Activated effector memory CD4-positive, alpha-beta T cell treated with Interleukin-2 at 50 U/mL for 16 hours (primary cell): ENCODE measurements at places on chromosomes 16 and 17.

DNA sequence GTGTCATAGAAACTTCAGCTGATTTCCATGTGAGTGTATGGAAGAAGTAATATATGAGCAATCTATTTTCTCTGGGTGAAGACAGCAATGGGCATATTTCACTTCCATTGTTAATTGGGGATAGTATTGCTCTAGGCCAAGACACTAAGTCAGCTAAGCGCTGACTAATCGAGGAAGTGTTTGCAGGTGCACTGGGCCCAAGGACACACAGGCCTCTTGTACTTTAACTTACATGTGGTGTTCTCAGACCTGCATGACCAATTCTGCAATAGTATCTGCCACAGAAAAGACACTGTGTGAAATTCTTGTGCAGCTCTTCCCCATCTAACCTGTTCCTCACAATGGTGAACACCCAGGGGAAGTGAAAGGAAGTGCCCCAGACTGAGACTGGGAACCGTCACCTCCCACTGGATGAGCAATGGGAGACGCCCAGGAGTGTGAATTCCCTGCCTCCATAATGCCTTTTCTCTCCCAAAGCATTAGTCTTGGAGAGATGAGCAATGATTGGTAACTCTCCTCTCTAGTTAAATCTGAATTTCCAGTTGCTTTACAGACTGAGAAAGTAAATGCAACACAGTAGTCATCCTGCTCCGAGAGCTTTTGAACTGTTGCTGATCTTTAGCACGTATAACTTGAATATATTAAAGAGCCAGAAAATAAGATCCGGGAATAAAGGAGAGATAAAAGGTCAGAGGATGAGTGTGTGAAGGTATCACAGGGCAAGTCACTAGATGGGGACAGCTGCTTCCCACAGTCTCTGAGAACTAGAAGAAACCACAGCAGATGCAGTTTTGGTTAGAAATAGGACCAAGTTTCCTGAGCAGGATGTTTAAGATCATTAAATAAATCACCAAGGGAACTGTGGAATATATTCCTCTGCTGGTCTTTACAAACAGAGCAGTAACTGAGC is 82.6 kb downstream of the CDK5R1 start:
- no peak for DNase-seq

GRCh38 chr16:25219070-25219737 is 2.5 kb downstream of the AQP8 start:
- no peak for DNase-seq

DNA sequence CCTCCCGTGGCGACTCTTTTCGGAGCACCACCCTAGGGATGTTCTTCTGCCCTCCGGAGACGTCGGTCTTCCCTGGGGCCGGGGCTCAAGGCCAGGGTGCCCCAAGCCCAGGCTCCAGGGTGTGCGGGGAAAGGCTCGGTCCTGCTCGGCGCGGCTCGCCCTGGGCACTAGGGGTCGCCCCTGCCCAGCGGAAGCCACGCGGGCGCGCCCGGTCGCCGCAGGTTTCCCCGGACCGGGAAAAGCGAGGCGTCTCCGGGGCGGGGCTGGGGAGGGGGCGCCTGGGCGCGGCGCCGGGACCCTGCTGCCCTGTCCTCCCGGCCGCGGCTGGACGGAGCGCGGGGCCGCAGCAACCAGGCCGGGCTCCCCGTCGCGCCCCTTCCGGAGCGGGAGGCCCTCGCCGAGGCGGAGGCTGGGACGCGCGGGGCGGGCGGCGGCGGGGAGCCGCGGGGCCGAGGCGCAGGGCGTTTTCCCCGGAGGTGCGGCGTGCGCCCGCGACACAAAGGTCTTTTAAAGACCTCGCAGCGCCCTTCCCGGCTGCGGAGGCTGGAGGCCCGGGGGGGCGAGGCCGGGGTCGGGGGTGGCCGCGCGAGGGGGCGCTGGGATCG is 76.4 kb downstream of the MRC2 start:
- DNase-seq: peak; percentile 60

DNA sequence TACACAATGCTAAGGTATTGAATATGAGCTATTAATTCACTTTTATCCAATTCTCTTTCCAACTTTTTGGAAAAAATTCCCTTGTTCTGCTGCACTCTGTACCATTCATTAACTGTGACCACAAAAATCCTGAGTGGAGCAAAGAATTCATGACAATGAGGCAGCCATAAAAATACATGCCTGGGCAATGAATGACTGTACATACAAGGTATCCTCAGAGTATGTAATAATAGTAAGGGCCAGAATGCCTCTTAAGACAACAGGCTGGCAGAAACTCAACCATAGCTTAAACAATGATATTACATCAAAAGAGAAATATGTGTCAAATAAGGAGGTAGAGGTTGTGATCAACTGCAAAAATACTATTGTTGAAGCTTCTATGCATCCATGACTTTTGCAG is 74.7 kb upstream of the CA10 start:
- DNase-seq: no peak

GRCh38 chr17:56603486-56604238 is 10.2 kb downstream of the NOG start:
- DNase-seq: no peak

DNA sequence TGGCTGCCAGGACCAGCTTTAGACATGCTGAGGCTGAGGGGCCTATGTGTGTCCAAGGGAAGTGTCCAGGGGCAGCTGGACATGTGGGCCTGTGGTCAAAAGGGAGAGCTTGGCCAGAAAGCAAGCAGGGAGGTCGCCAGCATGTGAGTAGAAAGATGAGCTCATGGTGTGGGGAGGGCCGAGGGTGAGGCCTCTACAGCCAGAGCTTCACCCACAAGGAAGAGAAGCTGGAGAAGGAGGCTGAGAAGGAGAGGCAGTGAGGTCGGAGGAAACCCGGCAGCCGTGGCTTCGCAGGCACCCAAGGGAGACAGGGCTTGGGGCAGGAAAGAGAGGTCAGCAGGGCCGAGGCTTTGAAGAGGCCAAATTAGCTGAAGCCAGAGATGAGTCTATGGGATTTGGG is 4.0 kb upstream of the HSD11B2 start:
- no peak for DNase-seq

GRCh38 chr16:48365025-48365600 is 20.1 kb downstream of the SIAH1 start:
- DNase-seq: no peak

DNA sequence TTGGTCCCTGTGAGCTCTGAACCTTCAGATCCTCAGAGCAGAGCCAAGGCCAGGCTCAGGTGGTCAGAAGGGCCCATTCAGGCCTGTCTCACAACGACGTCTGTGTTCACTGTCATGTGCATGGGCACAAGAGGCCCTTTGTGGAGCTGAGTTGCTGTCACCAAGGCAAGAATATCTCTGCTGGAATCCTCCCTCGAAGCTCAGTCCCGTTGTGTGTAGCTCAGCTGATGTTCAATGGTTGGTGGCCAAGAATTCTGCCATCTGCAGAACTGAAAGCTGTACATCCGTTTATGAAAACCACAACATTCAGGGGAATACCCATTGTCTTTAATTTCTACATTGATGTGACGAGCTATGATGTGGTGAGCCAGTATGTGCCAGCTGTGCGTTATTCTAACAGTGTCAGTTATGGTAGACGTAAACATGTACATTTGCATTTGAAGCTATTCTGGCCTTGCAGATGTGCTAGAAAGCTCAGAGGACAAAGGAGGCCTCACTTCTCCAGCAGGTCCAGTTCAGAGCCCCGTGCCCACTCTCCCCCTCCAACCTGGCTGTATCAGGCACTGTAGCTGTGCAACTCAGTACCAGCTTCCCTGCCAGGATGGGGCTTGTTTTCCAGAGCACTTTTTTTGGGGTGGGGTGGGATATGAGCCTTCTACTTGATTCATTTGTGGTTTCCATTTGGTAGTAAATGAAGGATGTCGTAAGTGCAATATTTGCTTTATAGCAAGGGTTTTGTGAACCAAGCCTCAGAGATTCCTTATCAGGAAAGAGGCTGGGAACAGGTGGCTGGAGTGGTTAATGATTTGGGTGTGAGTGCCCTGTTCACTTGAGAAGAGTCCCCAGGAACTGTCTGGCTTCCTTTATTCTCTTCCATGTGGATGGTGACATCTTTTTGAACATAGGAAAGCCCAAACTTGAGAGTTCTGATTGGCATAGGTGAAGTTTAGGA is 56.1 kb downstream of the B9D1 start:
- DNase-seq: peak; percentile 2

DNA sequence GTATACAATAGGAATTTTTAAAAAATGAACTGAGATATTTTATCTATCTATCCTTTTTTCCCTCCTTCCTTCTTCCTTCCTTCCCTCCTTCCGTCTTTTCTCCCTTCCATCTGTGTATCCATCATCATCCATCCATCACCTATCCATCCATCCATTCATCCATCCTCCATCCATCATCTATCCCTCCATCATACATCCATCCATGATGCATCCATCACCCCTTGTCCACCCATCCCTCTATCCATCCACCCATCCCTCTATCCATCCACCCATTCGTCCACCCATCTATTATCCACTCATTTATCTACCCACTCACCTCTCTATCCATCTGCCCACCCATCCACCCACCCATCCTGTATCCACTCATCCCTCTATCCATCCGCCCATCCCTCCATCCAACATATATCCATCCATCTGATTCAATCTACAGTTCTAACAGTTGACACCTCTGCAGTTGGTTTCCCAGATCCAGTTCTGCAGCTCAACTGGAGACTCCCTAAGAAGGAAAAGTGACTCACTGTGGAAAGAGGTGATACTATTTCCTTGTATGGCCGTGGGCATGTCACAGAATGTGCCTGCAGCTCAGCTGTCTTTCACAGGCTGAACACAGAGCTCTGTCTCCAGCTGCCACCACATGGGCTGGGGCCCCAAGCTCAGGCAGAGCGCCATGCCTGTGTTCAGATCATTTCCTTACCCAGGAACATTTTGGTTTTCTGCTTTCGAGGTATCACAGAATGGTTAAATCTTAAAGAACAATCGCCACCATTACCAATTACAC is 130.8 kb downstream of the XYLT1 start:
- no peak for DNase-seq

- DNase-seq: no peak
Measured at GRCh38 chr16:48381201-48381600, 4.0 kb downstream of the SIAH1 start.

GRCh38 chr17:9935408-9935807 is 30.3 kb upstream of the RCVRN start:
- no peak for DNase-seq

DNA sequence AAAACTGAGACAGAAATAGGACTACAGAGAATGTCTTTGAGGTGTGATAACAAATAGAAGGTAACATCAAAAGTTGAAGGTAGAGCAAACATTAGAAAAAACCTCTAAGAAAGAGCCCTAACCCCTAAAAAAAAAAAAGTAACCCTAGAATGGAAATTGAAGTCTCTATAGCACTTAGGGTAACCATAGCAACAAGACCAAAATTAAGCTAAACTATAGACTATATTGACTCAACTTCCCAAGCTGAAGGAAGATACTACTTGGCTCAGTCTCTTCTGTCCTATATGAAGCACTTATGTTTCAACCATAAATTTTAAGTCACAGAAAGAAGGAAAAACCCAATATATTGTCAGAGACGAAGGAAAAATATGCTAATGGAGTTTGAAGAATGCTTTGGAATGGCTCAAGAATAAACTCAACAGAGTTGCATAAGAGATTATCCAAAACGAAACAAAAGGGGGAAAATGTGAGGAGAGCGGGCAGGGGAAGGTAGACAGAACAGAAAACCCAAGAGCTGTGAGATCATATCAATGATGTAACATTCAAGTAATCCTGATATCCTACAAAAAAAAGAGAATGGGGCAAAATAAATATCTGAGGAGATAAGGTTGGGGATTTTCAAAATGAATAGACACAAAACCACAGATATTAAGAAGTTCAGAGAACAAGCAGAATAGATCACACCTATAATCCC is 88.4 kb downstream of the USP32 start:
- DNase-seq: no peak

DNA sequence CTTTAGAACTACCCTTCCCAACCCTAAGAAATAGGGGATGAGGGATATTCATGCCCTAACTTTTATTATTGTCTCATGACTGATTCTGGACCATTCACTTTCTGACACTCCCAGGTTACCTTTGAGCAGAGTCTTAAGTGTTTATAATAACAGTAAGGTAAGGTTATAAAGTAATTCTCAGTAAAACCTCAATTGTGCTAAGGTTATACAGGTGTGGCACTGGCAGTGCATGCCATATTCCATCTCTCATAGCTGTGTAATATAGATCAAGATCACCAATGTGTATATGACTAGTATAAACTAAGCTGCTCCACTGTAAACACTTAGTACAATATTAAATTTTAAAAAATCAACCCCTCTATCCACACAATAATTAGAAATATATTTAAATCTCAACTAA is 89.1 kb downstream of the KCNJ2 start:
- DNase-seq: no peak

DNA sequence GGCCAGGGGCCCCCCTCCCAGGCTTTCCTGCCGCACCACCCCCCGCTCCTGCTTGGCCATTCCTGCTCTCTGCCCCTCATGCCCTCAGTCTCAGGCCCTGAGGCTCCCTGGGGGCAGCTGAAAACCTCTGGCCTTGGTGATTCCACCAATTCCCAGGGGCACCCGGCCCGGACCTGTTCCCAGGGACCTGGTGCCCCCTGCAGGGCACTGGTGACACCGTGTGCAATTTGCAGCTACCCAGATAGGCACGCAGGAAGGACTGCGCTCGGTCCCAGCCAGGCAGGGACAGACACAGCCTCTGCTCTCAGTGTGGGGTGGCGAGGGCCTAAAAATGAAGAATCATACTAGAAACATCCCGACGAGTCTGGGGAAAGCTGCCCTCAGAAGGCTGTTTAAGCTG is 13.4 kb downstream of the WFDC1 start:
- no peak for DNase-seq

DNA sequence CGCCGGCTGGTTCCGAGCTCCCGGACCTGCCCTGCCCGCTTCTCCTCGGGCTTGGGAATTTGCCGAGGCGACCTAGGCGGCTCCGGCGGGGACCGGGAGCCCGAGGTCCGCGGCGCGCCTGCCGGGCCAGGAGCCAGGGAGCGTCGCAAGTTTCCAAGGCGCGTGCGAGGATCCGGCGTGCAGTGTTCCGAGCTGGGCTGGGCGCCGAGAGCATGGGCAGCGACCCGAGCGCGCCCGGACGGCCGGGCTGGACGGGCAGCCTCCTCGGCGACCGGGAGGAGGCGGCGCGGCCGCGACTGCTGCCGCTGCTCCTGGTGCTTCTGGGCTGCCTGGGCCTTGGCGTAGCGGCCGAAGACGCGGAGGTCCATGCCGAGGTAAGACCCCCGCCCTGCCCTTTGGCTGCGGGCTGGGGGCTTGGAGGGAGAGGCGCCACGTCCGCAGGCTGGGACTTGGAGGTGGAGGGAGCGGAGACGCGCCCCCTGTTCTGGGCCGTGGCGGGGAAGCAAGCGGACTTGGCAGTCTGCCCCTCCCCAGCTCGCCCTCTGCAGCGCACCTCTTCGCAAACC is 668 bp downstream of the MMP15 start:
- no peak for DNase-seq

- no peak for DNase-seq
Measured at GRCh38 chr16:61547626-61548025, 488.6 kb downstream of the CDH8 start.

- DNase-seq: no peak
Measured at GRCh38 chr16:54510685-54511221, 224.2 kb upstream of the IRX3 start.
